Endodermal cell (in vitro differentiated cells): ENCODE measurements at places on chromosomes 4 and X.
A peak's percentile ranks its signal among the peaks of the same experiment; 100 is the strongest.

DNA sequence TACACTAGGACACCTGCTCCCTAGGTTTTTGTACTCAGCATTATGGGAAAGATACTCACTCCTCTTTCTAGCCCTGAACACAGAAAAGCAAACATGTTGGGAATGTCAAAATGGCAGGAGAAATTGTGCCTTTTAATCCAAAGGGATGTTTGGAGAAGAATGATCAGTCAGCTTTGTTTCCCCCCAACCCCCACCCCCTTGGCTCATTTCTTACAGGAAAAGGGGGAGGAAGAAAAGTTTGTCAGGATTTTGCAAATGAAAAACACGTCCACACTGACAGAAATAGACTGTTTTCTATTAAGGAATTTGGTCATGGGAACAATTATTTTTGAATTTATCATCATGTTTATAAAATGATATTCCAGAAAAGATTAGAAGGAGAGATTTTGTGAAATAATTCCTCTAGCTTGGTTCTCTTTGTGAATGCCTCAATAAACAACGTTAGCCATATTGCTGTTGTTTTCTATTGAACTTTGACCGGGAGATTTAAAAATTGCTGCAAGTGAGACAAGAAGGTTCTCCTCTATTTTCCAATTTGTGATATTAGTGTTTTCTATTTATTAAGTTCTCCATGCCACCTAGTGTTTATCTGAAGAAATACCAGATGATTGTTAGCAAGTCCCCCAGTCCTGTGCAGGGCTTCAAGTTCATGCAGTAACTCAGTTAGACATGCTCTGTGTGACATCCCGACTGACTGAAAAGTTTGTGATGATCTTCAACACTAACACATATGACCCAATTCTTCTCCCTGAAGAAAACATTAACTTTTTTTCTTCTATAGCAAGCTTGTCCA, 31.3 kb upstream of the TFDP3 start:
- no peaks in the 10 kb centered on the region for H3K36me3 ChIP-seq
- no peak for DNase-seq

GRCh38 chr4:8539661-8540060, 40.5 kb upstream of the GPR78 start:
- no peaks in the 10 kb centered on the region for H3K27me3 ChIP-seq
- H3K27ac ChIP-seq, result no peak overlapping the region
- no peaks in the 10 kb centered on the region for H3K36me3 ChIP-seq
- H3K4me3 ChIP-seq, result no peak overlapping the region
- DNase-seq, result no peak
- no peaks in the 10 kb centered on the region for H3K4me1 ChIP-seq

GRCh38 chrX:46185923-46186810, 359.1 kb downstream of the ZNF674 start:
- H3K4me3 ChIP-seq, result no peak overlapping the region
- no peaks in the 10 kb centered on the region for H3K4me1 ChIP-seq
- H3K27me3 ChIP-seq, result no peaks in the 10 kb centered on the region
- DNase-seq, result no peak
- no peaks in the 10 kb centered on the region for H3K36me3 ChIP-seq
- H3K27ac ChIP-seq, result no peak overlapping the region

DNA sequence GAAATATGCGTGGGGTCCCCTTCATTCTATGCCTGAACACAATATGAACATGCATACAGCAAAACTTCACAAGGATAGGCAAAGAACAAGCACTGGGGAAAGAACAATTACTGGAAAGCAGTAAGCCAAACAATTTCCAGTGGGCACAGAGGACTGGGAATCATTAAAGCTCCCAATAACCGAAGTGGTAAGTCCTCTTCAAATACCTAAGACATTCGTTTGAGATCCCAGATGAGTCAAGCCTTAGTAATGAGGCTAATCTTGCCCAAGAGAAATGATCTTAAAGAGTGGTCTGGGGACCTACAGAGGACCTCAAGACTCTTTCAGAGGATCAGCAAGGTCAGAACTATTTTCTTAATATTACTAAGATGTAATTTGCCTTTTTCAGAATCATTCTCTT, 28.6 kb downstream of the ANAPC10 start:
- H3K36me3 ChIP-seq, result peaks cover 12% of the 10 kb centered on the region
- no peak overlapping the region for H3K27ac ChIP-seq
- no peak for DNase-seq
- H3K27me3 ChIP-seq, result no peaks in the 10 kb centered on the region
- H3K4me3 ChIP-seq, result no peak overlapping the region
- no peaks in the 10 kb centered on the region for H3K4me1 ChIP-seq

- peak; percentile 29 for DNase-seq
- H3K4me1 ChIP-seq, result no peaks in the 10 kb centered on the region
- H3K36me3 ChIP-seq, result no peaks in the 10 kb centered on the region
- H3K27ac ChIP-seq, result no peak overlapping the region
- peaks cover 54% of the 10 kb centered on the region for H3K27me3 ChIP-seq
- no peak overlapping the region for H3K4me3 ChIP-seq
These were observed 1.6 kb downstream of the DUSP9 start for GRCh38 chrX:153648358-153649177.

- H3K27me3 ChIP-seq, result no peaks in the 10 kb centered on the region
- H3K36me3 ChIP-seq, result no peaks in the 10 kb centered on the region
- no peak overlapping the region for H3K27ac ChIP-seq
These were observed 281.5 kb downstream of the USP46 start for GRCh38 chr4:52377563-52377962.

GRCh38 chrX:132390792-132391191, 98.0 kb downstream of the MBNL3 start:
- DNase-seq, result no peak
- no peak overlapping the region for H3K4me3 ChIP-seq
- H3K27ac ChIP-seq, result no peak overlapping the region
- H3K4me1 ChIP-seq, result no peaks in the 10 kb centered on the region
- H3K36me3 ChIP-seq, result peaks cover 28% of the 10 kb centered on the region

GRCh38 chrX:119045884-119046283, 26.9 kb upstream of the CT47C1 start:
- DNase-seq, result no peak

- DNase-seq, result no peak
- no peak overlapping the region for H3K4me3 ChIP-seq
- no peaks in the 10 kb centered on the region for H3K36me3 ChIP-seq
- no peaks in the 10 kb centered on the region for H3K4me1 ChIP-seq
- no peak overlapping the region for H3K27ac ChIP-seq
These were observed 506.9 kb downstream of the MID1IP1 start for GRCh38 chrX:39308126-39308525.

DNA sequence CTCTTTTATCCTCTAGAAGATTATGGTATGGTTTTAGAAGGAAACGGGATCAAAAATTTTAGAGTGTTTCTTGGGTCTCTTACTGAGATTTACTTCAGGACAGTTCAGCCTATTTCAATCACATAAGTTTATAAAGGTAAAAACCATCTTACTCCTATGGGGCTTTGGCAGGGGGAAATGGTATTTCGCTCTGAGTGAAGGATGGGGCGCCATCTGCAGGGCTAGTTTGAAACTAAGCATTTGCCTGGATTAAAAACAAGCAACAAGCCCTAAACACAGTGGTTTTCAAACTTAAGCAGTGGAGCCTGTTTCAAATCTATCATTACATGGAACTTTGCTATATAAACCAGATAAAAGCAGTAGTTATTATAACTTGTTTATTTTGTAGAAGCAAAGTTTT, 361.5 kb upstream of the FMR1 start:
- no peak overlapping the region for H3K27ac ChIP-seq
- H3K27me3 ChIP-seq, result no peaks in the 10 kb centered on the region
- DNase-seq, result peak; percentile 81

GRCh38 chrX:154515090-154515965, 704 bp downstream of the FAM3A start:
- peak; percentile 53 for DNase-seq
- H3K27me3 ChIP-seq, result no peaks in the 10 kb centered on the region
- H3K4me3 ChIP-seq, result peak overlapping the region; percentile 83
- H3K4me1 ChIP-seq, result no peaks in the 10 kb centered on the region
- no peak overlapping the region for H3K27ac ChIP-seq

- no peak overlapping the region for H3K4me3 ChIP-seq
- no peaks in the 10 kb centered on the region for H3K27me3 ChIP-seq
- H3K36me3 ChIP-seq, result no peaks in the 10 kb centered on the region
- no peak for DNase-seq
These were observed 57.0 kb upstream of the GPR78 start for GRCh38 chr4:8523175-8523574.

DNA sequence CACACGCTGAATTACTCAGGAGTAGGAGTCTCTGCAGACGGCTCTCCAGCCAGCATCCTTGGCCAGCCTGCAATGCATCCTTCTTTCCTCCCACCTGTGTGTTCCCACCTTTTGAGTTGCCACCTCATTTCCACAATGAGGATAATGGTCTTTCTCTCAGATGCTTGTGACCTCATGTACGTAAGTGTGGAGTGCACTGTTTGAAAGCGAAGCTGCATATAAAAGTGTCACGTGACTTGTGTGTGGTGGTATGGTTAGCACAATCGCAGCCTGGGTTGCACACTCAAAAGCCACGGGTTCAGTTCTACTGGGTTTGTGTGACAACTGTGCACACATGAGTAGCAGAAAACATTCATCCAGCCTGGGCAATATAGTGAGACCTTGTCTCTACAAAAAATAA, 12.0 kb upstream of the MFAP3L start:
- no peak for DNase-seq
- H3K4me3 ChIP-seq, result no peak overlapping the region
- H3K27ac ChIP-seq, result no peak overlapping the region
- no peaks in the 10 kb centered on the region for H3K36me3 ChIP-seq
- no peaks in the 10 kb centered on the region for H3K27me3 ChIP-seq
